Esophagus muscularis mucosa (tissue), 4 donors: ENCODE measurements at places on chromosomes 7 and 10. TPM values are rescaled to one million over a fixed set of nuclear protein-coding genes. Genes with fewer than 3 reads are reported as not detected.

The SMO gene
- 23.9 TPM for total RNA-seq

The PFKFB3 gene
- 22.4 TPM for total RNA-seq

The IL6 gene
- 4.9 TPM for total RNA-seq

The HOXA10 gene
- total RNA-seq: not detected

GRCh38 chr10:62637249-62638061 is 167.1 kb upstream of the ADO start:
- H3K27me3 ChIP-seq: no peaks in the 10 kb centered on the region
- H3K4me1 ChIP-seq: peaks cover 10% of the 10 kb centered on the region
- H3K27ac ChIP-seq: no peak overlapping the region
- H3K36me3 ChIP-seq: no peaks in the 10 kb centered on the region

DNA sequence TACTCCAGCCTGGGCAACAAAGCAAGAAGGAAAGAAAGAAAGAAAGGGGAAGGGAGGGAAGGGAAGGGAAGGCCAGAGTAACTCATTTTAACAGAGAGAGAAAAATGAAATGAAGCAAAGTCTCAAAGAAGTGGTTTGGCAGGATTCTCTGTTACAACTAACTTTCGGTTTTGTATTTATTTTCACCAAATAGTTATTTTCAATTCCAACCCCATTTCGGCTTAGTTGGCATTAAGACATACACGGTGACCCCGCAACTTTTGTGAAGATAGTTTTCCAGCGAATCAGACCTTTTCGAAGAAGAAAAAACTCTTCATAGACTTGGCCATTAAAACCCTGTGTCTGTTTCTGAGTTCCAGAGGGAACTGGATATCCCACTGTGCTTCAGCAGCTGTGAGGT is 45.2 kb upstream of the LYZL2 start:
- no peak overlapping the region for H3K4me3 ChIP-seq
- no peaks in the 10 kb centered on the region for H3K36me3 ChIP-seq
- no peak overlapping the region for H3K27ac ChIP-seq
- no peak for DNase-seq
- no peaks in the 10 kb centered on the region for H3K27me3 ChIP-seq

DNA sequence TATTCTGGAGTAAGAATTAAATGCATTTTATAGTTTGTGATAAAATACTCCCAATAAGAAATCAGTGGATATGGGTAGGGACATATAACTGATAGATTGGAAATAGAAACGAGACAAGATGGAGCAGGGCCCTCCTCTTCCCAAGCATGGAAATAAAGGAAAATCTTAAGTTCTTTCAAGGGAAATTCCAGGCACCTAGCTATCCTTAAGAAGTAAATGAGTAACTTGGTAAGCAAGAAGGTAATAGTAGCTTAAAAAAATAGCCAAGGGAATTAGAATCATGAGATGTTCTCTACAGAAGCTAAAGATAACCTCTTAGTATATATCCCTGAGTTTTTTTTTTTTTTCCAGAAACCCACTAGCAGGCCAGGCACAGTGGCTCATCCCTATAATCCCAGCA is 105.5 kb upstream of the FAM3C start:
- no peak for DNase-seq
- no peaks in the 10 kb centered on the region for H3K27me3 ChIP-seq
- H3K27ac ChIP-seq: no peak overlapping the region
- H3K4me1 ChIP-seq: no peaks in the 10 kb centered on the region

GRCh38 chr10:13051126-13051694 is 48.8 kb upstream of the OPTN start:
- DNase-seq: no peak
- no peak overlapping the region for H3K4me3 ChIP-seq
- no peaks in the 10 kb centered on the region for H3K4me1 ChIP-seq
- H3K27me3 ChIP-seq: no peaks in the 10 kb centered on the region

DNA sequence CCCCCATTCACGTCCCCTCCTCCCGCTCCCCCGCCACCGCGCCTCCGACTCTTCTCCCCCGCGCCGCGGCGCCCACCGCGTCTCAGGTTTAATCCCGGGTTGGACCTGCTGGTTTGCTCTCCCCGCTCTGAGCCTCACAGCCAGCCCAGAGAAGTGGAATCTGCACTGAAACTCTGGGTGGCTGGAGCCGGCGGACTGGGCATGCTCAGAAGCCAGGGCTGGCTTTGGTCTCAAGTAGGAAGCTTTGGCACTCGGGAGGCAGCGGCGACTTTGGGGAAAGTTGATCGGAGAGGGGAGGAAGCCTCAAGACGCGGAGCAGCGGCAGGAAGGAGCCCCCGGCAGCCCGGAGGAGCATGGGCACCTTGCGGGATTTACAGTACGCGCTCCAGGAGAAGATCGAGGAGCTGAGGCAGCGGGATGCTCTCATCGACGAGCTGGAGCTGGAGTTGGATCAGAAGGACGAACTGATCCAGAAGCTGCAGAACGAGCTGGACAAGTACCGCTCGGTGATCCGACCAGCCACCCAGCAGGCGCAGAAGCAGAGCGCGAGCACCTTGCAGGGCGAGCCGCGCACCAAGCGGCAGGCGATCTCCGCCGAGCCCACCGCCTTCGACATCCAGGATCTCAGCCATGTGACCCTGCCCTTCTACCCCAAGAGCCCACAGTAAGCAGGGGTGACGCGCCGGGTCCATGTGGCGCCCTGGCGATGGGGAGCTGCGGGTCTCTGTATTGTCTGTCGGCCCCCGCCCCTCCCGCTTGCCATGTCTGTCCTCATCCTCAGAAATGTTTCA is at the start of gene PRKG1:
PRKG1 (plus strand) TSS at position 250 of the 791 bp plus-strand sequence.
- H3K4me1 ChIP-seq: peaks cover 12% of the 10 kb centered on the region
- H3K4me3 ChIP-seq: peak within 1 kb of the TSS; percentile 63
- no peaks in the 10 kb centered on the region for H3K27me3 ChIP-seq
- peak within 1 kb of the TSS; percentile 92 for H3K27ac ChIP-seq

GRCh38 chr7:45930967-45931366 is 9.9 kb upstream of the IGFBP3 start:
- H3K27me3 ChIP-seq: no peaks in the 10 kb centered on the region
- H3K4me3 ChIP-seq: no peak overlapping the region
- no peak for DNase-seq

DNA sequence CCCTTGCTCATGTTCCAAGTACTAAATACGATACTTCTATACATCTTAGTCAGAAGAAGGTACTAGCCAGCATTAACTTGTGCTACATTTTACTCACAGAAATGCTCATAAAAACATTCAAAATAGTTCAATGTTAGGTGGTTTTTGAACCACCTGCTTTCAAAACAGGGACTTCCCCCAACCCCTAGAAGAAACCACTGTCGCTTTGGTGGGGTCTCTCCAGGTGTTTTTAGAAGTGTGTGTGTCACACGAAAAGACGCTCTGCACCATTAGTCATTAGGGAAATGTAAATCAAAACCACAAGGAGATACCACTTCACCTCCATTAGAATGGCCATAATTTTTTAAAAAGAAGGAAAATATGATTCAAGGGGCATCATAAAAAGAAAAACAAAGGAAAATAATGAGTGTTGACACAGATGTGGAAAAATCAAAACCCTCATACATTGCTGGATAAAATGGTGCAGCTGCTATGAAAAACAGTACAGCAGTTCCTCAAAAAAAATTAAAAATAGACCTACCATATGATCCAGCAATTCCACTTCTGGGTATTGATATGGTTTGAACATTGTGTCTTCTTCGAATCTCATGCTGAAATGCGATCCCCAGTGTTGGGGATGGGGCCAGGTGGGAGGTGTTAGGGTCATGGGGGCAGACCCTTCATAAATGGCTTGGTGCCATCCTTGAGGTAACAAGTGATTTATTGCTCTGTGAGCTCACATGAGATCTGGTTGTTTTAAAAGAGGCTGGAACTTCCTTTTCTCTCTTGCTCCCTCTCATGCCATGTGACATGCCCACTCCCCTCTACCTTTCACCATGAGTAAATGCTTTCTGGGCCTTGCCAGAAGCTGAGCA is 74.2 kb downstream of the MALSU1 start:
- no peaks in the 10 kb centered on the region for H3K27me3 ChIP-seq
- no peak overlapping the region for H3K4me3 ChIP-seq
- H3K4me1 ChIP-seq: no peaks in the 10 kb centered on the region
- no peaks in the 10 kb centered on the region for H3K36me3 ChIP-seq

GRCh38 chr7:79730971-79731370 is 277.5 kb upstream of the MAGI2 start:
- H3K27me3 ChIP-seq: no peaks in the 10 kb centered on the region
- H3K4me3 ChIP-seq: no peak overlapping the region
- H3K36me3 ChIP-seq: no peaks in the 10 kb centered on the region
- no peak for DNase-seq

GRCh38 chr10:123847686-123848432 is 43.7 kb downstream of the CPXM2 start:
- peaks cover 3% of the 10 kb centered on the region for H3K4me1 ChIP-seq
- no peaks in the 10 kb centered on the region for H3K27me3 ChIP-seq
- DNase-seq: peak; percentile 26
- peak overlapping the region; percentile 32 for H3K27ac ChIP-seq
- H3K4me3 ChIP-seq: no peak overlapping the region

DNA sequence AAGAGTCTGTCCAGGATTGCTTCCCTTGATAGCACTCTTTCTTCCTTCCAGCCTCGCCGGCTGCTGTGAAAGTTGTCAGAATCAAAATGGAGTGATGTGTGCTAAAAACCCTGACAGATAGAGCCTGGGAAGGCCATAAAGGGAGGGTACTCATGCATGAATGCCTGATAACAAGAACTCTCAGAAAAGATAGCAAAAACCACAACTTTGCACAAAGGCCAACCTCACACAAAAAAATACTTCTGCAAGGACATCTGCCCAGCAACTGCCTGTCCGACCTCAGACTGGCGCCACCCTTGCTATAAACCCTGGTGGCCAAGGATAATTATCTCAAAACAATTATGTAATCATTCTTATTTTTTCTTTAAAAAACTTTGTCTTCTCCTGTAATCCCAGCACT is 133.2 kb upstream of the SVIL start:
- H3K4me1 ChIP-seq: peaks cover 9% of the 10 kb centered on the region
- DNase-seq: no peak
- no peaks in the 10 kb centered on the region for H3K27me3 ChIP-seq

DNA sequence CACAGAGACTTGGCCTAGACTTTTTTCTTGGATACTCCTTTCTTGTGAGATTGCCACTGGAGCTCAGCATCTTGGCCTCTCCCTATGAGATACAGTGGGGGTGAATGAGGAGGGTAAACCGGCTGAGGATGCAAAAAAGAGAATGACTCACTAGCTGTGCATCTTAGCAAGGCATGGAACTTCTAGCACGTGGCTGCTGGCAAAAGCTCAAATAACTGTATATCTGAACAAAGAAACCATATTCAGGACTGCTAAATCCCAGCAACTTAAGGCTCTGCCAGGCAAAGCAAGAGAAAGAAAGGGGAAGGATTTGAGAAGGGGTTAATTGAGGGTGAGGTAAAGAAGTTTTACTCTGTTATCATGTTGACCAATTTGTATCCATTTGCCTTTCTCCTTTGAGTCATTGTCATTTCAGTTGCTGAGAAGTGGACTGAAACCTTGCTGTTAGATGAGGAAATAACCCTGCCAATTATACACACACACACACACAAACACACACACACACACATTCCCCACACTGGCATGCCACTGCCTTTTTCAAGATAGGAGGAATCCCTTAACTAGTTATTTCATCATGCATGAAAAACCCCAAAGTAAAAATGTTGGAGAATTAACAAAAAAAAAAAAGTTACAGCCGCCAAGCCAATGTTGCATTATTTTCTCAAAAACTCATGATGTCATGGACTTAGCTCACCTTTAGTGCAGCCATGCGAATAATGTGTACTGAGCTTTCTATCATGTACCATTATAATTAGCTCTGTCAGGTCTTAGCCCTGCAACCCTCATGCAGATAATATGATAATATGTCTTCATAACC is 997.3 kb downstream of the LRMDA start:
- H3K27me3 ChIP-seq: no peaks in the 10 kb centered on the region
- H3K36me3 ChIP-seq: no peaks in the 10 kb centered on the region
- H3K27ac ChIP-seq: no peak overlapping the region
- peaks cover 57% of the 10 kb centered on the region for H3K4me1 ChIP-seq
- no peak for DNase-seq
- no peak overlapping the region for H3K4me3 ChIP-seq

DNA sequence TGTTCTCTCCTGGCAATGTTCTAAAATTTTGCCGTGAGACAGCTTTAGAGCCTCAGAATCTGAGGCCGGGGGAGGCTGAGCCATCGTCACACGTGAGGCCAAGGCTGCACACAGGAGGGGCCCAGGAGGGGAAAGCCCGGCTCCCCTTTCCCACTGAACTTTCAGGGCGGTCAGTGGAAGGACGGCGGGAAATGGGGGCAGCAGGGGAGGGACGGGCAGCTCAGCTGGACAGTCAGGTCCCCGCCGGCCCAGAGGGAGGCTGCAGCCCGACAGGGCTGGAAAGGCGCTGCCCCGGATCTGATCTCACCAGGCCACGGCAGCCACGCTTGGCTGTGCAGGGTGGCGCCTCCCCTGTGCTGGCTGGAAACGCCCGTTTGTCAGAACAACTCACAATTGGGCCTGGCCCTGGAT is 43.3 kb upstream of the ADGRA1 start:
- H3K4me3 ChIP-seq: peak overlapping the region; percentile 14
- no peak overlapping the region for H3K27ac ChIP-seq
- peaks cover 94% of the 10 kb centered on the region for H3K27me3 ChIP-seq
- no peak for DNase-seq
- no peaks in the 10 kb centered on the region for H3K36me3 ChIP-seq

DNA sequence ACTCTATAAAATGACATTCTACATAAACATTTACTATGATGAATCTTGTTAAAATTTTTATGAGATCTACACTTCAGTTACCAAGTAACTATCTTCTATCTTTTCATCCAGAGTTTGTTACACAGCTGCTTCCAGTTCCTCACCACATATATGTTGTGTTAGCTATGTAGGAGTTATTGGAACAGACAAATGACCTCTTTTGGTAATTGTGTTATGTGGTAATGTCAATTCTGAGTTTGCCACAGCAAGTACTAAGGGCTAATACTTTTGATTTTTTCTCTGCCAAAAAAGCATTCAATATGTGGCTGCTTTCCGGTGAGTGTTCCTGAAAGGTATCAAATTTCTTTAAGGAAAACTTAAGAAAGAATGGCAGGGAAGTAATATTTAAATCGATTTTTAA is 573.9 kb upstream of the PCDH15 start:
- H3K4me3 ChIP-seq: no peak overlapping the region
- no peaks in the 10 kb centered on the region for H3K4me1 ChIP-seq
- H3K36me3 ChIP-seq: no peaks in the 10 kb centered on the region
- no peak overlapping the region for H3K27ac ChIP-seq

GRCh38 chr7:22743014-22743413 is 16.0 kb downstream of the IL6 start:
- no peaks in the 10 kb centered on the region for H3K4me1 ChIP-seq
- H3K27ac ChIP-seq: no peak overlapping the region
- H3K4me3 ChIP-seq: no peak overlapping the region
- H3K27me3 ChIP-seq: no peaks in the 10 kb centered on the region
- H3K36me3 ChIP-seq: no peaks in the 10 kb centered on the region

GRCh38 chr10:102407425-102408130 is 11.0 kb downstream of the PSD start:
- H3K27me3 ChIP-seq: no peaks in the 10 kb centered on the region
- peaks cover 83% of the 10 kb centered on the region for H3K4me1 ChIP-seq
- DNase-seq: no peak

- H3K4me3 ChIP-seq: no peak overlapping the region
- H3K27ac ChIP-seq: no peak overlapping the region
- DNase-seq: no peak
- H3K4me1 ChIP-seq: peaks cover 31% of the 10 kb centered on the region
- H3K36me3 ChIP-seq: no peaks in the 10 kb centered on the region
- H3K27me3 ChIP-seq: no peaks in the 10 kb centered on the region
These were observed 77.1 kb downstream of the ARHGAP22 start for GRCh38 chr10:48527756-48528155.

- H3K27me3 ChIP-seq: no peaks in the 10 kb centered on the region
- H3K36me3 ChIP-seq: no peaks in the 10 kb centered on the region
- no peak overlapping the region for H3K27ac ChIP-seq
- no peaks in the 10 kb centered on the region for H3K4me1 ChIP-seq
- no peak overlapping the region for H3K4me3 ChIP-seq
These were observed 218.2 kb downstream of the RELN start for GRCh38 chr7:103771294-103771693.

GRCh38 chr7:116464375-116464774 is 35.2 kb upstream of the CAV2 start:
- H3K4me3 ChIP-seq: no peak overlapping the region
- H3K27me3 ChIP-seq: no peaks in the 10 kb centered on the region
- no peak overlapping the region for H3K27ac ChIP-seq
